GDM1 (cell line): ENCODE measurements at places on chromosomes 3 and 15.

- no peak for DNase-seq
Measured at GRCh38 chr15:57393061-57393460, 16.8 kb downstream of the CGNL1 start.

DNA sequence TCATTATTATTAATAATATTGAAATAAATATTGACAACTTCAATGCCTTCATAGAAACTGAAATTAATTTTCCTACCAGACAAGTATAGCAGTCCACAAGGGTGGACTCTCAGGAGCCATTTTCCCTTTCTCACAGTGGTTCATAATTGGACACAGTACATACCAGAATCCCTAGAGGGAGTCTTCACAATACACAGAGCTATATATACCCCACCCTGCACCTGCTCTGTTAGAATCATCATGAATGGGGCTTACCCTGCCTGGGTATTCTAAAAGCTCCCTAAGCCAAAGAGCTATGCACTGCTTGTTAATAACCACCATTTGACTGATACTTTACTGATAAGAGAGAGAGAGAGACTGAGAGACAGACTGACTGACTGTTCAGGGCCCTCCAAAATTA is 134.9 kb downstream of the FEZF2 start:
- DNase-seq, result no peak

DNA sequence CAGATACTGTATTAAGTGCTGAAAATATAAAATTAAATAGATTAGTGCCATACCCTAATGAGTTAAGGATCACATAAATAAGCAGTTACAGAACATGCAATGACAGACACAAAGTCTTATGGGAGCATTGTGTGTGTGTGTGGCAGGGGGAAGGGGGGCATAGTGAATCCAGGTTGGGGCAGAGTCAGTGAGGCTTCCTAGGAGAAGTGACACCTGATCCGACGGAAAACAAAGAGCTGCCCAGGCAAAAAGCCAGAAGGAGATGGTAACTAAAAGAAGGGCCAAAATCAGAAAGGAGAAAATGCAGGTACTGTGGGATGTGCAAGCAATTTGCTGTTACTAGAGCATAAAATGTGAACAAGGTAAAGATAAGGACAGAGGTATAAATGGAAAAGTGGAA is 80.1 kb upstream of the CHRM5 start:
- no peak for DNase-seq

GRCh38 chr3:58206406-58207011 is 4.3 kb downstream of the DNASE1L3 start:
- DNase-seq, result no peak

- no peak for DNase-seq
Measured at GRCh38 chr3:141123677-141124410, 72.7 kb downstream of the SPSB4 start.

DNA sequence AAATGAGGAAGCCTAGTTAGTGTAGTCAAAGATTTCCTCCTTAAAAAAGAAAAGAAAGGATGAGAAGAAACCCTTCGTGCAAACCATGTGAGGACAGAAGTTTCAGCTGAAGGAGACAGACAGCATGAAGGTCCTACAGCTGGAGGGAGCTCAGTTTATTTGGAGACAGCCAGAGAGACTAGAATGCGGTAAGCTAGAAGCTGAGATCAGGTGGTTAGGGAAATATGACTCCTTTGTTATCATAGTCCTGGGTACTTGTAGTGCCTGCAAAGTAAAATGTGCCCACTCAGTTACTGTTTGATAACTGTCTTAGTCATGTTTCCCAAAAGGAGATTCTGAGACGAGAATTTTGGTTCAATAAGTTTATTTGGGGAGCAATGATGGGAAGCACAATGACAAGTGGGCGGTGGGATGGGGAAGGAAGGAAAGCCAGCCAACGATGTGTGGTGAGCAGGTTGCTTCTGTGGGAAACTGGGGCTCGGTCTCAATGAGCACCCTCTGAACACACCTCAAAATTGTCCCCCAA is 178.8 kb upstream of the SNTN start:
- no peak for DNase-seq

- no peak for DNase-seq
Measured at GRCh38 chr3:155815030-155815545, 9.0 kb upstream of the C3orf33 start.

GRCh38 chr15:38050529-38051448 is 116.3 kb downstream of the TMCO5A start:
- no peak for DNase-seq

GRCh38 chr15:87362531-87362930 is 894.0 kb downstream of the NTRK3 start:
- DNase-seq, result no peak

GRCh38 chr3:71905426-71905825 is 120.5 kb upstream of the PROK2 start:
- DNase-seq, result peak; percentile 19

- no peak for DNase-seq
Measured at GRCh38 chr15:32643907-32644445, 2.5 kb downstream of the SCG5 start.

DNA sequence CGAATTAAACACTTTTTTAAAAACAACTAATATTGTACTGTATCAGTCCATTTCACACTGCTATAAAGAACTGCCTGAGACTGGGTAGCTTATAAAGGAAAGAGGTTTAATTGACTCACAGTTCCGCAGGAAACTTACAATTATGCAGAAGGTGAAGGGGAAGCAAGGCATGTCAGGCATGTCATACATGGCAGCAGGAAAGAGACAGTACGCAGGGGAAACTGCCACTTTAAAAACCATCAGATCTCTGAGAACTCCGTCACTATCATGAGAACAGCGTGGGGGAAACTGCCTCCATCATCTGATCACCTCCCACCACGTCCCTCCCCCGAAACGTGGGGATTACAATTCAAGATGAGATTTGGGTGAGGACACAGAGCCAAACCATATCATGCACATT is 162.8 kb upstream of the TPM1 start:
- DNase-seq, result peak; percentile 28

GRCh38 chr15:80059786-80060355 is 395 bp downstream of the ZFAND6 start:
- DNase-seq, result peak; percentile 73

GRCh38 chr3:39361252-39361927 is 21.8 kb upstream of the SLC25A38 start:
- DNase-seq, result peak; percentile 41

DNA sequence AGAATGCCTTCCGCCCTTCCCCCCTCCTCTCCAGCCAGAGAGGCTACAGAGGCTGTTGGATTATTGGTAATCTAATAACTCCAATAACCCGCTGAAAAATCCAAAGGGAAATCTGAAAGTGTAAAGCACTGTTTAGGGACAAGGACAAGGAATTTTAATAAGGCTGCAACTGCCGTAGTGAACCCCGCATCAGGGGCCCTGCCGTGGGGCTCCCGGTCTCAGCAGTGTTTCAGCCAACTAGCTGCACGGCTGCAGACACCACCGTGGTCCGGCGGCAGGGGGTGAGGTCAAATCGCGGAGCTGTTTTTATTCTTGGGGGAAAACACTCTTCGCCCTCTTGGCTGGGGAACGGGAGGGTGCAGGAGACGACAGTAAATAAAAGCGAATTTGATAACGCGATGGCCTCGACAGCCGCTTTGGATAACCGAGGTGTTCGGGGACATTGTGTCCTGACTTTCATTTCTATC is 6.1 kb downstream of the BCL6 start:
- no peak for DNase-seq

DNA sequence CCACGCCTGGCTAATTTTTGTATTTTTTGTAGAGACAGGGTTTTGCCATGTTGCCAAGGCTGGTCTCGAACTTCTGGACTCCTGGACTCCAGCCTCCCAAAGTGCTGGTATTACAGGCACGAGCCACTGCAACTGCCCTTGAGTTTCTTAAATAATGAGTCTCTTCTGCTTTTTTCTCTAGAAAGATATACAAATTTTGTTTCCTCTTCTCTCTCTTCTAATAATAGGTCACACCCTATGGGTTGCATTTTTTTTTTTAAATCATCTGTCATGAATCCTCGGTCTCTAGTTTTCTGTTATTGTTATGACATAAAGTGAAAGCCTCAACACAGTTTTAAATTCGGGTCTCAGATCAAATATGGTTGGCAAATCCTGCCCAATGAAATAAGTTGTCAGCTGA is 111.2 kb downstream of the IL12A start:
- no peak for DNase-seq

DNA sequence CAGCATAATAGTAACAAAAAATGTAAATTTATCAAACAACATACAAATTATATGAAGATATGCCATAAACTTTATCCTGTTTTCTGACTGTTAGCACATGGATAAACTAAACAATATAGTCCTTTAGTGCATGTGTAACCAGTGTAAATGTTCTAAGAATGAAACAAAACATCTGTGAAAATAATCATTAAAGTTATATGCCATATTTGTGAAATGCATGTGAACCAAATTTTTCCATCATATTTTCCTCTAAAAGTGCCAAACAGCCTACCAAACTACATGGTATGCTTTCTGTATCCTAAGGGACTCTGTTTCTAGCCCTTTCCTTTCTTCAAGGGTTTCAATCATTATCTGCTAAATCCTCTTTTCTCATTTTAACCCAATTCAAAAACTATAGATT is 23.9 kb upstream of the RSL24D1 start:
- no peak for DNase-seq

DNA sequence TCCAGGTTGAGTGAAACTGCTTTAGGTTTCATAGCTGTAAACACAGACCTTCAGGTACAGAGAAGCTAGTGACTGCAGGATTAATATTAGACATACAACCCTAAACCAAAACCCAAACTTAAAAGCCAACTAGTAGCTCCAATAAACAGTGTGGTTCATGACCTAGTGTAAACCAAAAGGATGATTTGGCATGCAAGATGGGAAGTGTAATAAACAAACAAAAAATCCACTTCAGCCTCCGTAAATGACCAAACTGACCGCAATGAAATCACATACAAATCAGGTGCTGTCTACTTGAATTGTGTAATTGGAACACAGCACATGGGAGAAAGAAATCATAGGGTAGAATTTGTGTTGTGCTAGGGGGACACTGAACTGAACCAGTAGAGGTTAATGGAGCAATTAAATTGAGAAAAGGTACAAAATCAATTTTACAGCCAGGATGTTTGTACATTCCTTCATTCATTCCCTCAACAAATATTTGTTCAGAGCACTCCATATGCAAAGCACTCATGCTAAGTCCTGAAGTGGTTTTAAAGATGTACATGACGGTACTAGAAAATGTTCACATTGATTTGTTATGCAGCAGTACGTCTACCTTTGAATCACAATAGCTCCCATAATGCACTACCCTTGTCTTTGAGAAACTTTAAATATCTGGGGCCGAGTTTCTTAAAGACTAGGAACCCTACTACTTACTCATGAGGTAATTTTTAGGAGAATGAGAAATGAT is 21.4 kb upstream of the CHST2 start:
- no peak for DNase-seq

DNA sequence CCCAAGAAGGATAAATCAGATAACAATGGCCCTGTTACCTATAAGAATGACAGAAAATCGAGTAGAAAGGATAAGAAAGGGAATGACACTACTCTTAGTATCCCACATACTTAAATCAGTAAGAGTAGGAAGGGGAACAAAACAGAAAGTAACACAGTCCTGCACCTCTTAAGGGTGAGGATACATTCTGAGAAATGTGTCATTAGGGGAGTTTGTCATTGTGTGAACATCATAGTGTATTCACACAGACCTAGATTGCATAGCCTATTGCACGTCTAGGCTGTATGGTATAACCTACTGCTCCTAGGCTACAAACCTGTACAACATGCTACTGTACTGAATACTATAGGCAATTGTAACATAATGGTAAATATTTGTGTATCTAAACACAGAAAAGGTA is 142.6 kb downstream of the PLCH1 start:
- DNase-seq, result no peak

DNA sequence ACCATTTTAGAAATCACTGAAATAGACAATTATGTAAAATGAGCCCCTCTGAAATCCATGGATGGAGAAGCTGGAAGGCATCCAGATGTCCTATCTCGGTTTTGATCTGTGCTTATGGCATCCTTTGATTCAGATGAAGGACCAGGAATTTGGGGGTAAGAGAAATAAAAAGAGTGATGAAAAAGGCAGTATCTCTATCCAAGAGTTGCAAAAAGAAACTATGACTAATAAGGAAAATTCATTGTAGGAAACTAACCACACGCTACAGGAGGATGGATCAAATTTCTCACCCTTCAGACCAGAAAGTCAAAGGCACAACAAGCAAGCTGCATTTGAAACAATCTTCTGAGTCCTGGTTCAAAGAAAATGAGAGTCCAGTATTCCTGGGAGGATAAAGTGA is 34.8 kb downstream of the SRGAP3 start:
- no peak for DNase-seq

- no peak for DNase-seq
Measured at GRCh38 chr3:59978979-59979378, 929.2 kb upstream of the CFAP20DC start.

- DNase-seq, result no peak
Measured at GRCh38 chr15:85795337-85796305, 896 bp upstream of the KLHL25 start.

DNA sequence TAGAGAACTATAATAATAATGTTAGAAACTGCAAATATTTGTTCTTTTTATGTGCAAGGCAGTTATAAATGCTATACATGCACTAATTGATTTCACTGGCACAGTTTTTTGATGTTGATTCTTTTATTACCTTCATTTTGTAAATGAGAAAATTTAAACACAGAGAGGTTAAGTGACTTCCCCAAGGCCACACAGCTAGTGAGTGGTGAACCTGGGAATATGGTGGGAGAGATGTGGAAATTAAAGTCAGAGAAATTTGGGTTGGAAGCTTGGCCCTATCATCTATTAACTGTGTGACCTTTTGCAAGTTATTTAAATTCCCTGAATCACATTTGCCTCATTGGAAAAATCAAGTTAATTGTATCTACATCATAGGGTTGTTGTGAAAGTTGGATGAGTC is 39.6 kb upstream of the AKAP13 start:
- DNase-seq, result no peak

DNA sequence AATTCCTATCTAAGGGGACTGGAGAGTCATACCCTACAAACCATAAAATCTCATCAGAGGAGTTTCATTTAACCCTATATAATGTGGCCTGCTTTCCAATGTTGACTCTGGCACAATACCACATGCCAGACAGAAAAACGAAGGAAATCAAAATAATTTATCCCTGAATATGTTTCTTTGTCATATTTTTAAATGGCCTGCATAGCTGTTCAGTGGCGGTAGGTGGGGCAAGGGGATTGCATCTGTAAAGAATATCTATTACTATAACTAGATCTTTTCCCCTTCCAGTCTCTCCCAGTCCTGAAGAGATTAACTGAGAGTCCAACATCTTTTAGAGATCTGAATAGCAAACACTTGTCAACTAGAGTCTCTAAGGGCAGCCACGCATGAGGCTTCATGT is 278.1 kb upstream of the CTNNB1 start:
- no peak for DNase-seq
